GM13976 (cell line): ENCODE measurements at places on chromosomes 12 and 14.
A peak's percentile ranks its signal among the peaks of the same experiment; 100 is the strongest.

DNA sequence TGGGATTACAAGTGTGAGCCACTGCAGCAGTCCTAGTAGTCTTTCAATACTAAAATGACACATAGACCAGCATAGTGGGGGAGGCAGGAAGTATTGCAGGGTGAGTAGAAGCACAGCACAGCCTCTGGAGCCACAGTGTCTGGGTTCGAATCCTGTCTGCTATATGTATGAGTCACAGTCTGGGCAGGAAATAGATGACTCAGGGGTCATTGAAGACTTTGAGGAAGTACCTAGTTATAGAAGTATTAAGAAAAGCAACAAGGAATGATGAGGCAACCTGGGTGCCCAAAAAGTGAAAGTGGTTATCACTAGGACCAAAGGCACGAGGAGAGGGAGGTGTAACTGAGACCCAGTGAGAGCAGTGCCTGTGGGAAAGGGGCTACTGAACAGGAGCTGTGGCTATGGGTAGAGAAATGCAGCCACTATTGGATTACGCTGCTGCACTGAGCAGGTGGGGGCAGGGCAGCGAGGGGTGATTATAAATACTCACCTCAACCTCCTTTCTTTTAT is 124.0 kb downstream of the PDE3A start:
- no peak for DNase-seq

GRCh38 chr12:82277582-82277981 is 80.6 kb downstream of the CCDC59 start:
- DNase-seq, result no peak

DNA sequence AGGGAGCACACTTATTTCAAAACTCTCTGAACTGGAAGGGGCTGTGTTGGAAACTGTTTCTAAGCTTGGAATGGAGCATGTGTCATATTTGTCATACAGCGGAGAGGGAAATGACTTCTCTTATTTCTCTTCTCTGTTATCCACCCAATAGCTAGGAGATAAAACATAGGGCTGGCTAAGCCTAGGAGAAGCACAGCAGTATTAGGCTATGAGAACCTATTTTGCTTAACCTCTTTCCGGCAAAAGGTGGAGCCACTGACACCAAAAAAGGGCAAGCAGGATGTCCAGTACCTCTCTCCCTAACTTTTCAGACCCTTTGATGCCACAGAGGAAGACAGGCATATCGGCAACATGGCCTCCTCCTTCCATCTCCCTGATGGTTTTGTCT is 148.3 kb downstream of the CRADD start:
- no peak for DNase-seq

DNA sequence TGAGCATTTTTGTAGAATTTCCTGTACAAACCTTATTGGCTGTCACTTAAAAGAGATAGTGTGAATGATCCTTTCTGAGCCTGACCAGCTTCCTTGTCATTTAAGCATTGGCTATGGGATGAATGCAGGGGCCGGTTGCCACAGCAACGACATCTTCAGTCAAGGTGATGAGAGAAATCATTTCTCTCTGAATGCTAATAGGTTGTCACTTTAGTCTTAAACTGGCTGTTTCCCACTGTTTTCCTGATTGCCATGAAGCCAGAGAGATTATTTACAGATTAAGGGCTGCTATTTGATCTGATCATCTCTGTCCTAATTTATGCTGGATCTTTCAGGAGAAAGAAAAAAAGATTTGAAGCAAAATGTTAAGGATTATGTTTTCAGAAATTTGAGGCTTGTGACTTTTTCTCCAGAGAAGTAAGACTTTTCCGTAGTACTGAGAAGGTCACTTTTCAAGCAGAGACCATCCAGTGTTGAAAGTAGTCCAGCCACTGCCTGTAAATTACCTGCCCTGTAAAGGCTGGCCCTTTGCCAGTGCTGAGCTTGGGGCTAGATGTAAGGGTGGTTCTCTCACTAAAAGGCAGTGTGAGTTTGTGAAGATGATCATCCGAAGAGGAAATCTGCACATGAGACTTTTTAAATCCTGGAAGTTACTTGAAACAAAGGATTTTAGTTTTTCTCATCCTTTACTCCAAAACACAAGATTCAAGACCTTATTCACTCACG is 235.6 kb downstream of the DACT1 start:
- DNase-seq, result no peak

GRCh38 chr12:47807338-47807737 is 12.4 kb downstream of the HDAC7 start:
- no peak for DNase-seq

GRCh38 chr12:15819644-15820437 is 30.7 kb upstream of the EPS8 start:
- no peak for DNase-seq

GRCh38 chr12:45223868-45224267 is 8.0 kb downstream of the ANO6 start:
- DNase-seq, result no peak

DNA sequence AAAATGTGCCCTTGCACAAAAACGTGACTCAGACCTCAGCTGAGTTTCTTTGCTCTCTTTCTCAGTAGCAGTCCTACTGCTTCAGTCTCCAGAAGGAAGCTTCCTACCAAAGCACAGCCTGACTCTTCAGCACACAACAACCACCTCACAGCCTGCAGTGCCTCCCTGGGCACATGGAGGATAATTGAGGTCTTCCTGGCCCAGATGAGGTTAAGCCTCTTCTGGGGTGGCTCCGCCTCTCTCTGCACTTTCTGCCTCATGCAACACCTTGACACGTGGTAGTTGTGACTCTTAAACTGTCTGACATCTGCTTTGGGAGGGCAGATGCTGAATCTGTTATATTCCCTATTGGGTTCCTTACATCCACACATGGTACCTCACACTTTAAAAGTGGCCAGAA is 33.8 kb downstream of the GIT2 start:
- no peak for DNase-seq

DNA sequence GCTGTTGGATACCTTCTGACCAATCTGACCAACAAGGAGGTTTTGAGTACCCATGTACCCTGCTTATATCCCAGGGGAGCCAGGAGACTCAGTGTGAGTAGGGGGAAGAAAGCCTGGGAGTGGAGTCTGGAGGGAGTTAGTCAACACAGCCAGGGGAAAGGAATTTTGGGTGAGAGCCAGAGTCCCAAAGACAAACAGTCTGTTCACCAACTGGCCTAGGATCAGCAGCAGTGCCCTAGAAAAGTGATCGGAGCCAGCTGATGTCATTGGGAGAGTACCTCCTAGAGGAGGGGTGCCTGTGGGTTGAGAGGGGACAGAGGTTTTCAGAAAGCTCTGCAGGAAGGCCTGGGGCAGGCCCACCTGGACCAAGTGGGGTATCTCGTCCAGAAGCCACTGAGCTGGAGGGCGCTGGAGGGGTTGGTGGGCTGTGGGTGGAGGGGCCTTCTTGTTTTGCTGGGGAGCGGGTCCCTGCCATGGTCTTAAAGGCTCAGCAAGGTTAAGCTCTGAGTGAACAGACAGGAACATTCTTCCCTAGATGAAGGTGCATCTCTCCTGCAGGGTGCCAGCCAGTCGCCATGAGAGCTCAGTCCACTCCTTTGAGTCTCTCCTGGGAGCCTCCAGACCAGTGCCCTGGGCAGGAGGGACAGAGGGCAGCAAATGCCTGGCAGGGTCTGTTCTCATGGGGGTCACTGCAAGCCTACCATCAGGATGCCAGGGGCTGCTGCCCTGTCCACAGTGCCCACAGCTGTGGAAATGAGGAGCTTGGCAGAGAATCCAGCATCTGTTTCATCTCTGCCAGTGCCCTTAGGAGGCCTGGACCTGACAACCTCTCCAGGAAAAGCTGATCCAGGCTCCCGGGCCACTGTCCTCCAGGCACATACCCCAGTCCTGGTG is 63.6 kb downstream of the CHGA start:
- no peak for DNase-seq

- DNase-seq, result no peak
These were observed 58.3 kb downstream of the TMCC3 start for GRCh38 chr12:94592080-94592479.

- DNase-seq, result no peak
These were observed 212.8 kb upstream of the BMP4 start for GRCh38 chr14:54169254-54169924.

GRCh38 chr12:19411234-19412204 is 27.8 kb upstream of the AEBP2 start:
- no peak for DNase-seq

DNA sequence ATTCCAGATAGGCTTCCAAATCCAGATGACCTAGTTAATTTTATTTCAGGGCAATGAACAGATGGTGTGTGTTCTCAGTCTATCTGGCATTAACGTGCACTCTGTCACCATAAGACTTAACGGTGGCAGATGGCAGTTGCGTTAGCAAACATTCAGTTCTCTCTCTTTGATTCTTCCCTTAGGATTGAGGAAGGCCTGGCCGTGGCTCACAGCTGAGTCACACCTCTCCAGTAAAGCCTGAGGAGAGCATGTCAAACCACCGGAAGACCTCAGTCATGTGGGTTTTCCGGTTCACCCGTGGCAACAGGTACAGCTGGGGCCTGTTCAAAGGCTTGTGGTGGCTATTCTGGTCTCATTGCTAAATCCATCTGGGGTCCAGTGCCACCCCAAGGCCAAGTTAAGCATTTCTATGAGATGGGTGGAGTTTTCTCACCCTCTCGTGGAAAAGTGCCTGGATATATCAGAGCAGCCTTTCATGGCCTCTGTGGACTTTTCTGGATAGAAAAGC is 545.1 kb upstream of the ATP2B1 start:
- peak; percentile 37 for DNase-seq

GRCh38 chr12:2218706-2219105 is 165.9 kb downstream of the CACNA1C start:
- no peak for DNase-seq

- DNase-seq, result peak; percentile 34
These were observed 11.3 kb upstream of the SLC38A2 start for GRCh38 chr12:46383654-46384450.

DNA sequence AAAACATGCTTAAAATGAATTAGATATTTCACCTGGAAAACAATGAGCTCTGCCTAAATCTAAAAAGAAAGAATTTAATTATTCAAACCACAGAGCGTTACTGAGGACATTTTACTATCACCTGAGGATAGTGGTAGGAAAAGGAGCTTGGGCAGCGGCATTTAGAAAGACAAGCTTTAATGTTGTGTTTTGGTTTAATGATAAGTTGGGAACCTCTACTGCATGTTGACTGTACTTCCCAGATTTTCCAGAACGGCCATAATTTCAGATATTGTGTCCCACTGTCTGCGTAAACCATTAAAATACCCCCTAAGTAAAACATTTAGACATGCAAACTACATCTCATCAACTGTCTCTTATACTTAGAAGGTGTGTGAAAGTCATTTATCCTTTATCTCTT is 55.4 kb downstream of the CPM start:
- no peak for DNase-seq

DNA sequence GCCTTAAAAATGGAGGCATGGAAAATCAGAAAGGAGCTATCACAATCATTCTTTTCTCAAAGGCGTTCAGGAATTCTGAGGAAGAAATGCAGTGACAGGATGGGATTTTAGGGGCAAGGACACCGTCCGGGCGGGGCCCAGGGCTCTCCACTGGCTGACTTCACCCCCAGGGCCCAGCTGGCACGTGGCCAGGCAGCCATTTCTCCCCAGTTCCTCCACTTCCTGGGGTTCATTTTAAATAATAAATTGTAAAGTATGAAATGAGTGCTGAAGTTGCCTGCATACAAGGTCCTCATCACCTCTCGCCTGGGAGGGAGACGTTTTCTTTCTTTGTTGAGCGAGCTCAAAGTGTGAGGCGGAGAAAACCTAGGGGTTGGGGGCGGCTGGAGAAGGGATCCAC is 73.8 kb downstream of the WDR20 start:
- DNase-seq, result no peak

GRCh38 chr14:101325319-101325718 is 236.0 kb upstream of the DIO3 start:
- no peak for DNase-seq

DNA sequence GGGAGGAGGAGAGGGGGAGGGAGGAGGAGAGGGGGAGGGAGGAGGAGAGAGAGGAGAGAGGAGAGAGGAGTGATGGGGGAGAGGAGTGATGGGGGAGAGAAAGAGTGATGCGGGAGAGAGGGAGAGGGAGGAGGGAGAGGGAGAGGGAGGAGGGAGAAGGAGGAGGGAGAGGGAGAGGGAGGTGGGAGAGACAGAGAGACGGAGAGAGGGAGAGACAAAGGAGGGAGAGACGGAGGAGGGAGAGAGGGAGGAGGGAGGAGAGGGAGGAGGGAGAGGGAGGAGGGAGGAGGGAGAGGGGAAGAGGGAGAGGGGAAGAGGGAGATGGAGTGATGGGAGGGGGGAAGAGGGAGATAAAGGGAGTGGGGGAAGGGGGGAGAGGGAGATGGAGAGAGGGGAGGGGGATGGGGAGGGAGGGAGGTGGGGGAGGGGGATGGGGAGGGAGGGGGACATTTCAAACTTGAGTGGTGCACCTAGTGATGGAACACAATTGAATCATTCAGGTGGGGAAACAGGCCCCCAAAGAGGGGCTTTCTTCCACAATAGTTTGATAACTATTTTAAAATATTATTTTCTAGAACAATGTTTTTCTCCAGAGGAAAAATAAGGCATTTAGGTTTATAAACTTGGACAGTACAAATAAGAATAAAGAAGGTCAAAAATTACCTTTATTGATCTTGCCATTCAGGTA is 46.8 kb upstream of the RBM19 start:
- no peak for DNase-seq

DNA sequence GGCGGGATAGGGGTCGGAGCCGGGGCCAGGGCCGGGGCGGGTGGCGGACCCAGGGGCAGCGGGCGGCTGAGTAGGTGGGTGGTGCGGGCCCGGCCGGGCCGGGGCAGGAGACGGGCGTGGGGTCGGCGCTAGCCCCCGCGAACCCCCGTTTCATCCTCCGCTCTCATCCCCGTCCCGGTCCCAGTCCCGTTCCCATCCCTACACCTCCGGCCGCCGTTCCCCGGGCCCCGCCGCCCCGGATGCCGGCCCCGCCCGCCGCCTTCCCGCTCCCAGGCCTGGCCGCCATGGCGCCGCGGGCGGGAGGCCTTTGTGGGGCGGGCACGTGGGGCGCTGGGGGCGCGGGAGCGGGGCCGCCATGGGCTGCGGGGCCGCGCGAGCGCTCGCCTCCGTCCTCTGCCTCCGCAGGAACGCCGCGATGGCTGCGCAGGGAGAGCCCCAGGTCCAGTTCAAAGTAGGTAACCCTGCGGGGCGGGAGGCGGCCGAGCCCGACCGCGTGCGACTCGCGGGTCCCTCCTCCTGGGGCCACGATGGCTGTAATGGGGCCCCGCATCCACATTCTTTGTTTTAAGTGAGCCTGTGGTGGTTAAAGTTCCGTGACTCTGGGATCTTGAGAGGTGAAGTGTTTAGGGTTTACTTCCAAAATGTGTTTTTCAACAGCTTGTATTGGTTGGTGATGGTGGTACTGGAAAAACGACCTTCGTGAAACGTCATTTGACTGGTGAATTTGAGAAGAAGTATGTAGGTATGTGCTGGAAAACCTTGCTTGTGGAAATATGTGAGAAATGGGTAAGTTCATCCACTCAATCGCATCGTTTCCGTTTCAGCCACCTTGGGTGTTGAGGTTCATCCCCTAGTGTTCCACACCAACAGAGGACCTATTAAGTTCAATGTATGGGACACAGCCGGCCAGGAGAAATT is 572 bp downstream of the RAN start:
- DNase-seq, result peak; percentile 69

GRCh38 chr14:28831126-28831525 is 64.5 kb downstream of the FOXG1 start:
- peak; percentile 63 for DNase-seq
